ENCODE measurements at places on chromosomes 12 and 14. TPM values are rescaled to one million over a fixed set of nuclear protein-coding genes. Genes with fewer than 3 reads are reported as not detected.

Gene RNASE4
- total RNA-seq: 26.9 TPM

Gene CDH24
- 1.9 TPM for total RNA-seq

Gene TSPAN19
- total RNA-seq: 0.13 TPM

Gene MORN3
- total RNA-seq: 0.26 TPM

Gene STON2
- total RNA-seq: 87.4 TPM

Gene OAS3
- 6.5 TPM for total RNA-seq

Gene DNAJC22
- total RNA-seq: 0.51 TPM

Gene TARBP2
- 41.2 TPM for total RNA-seq

Gene OR4E2
- not detected for total RNA-seq

Gene COL2A1
- not detected for total RNA-seq

Gene AMN
- total RNA-seq: 0.13 TPM

Gene RECQL
- total RNA-seq: 95.1 TPM

Gene PLA2G1B
- total RNA-seq: not detected

Gene BTBD7
- 18.1 TPM for total RNA-seq

Gene ACOT6
- total RNA-seq: not detected

Gene AMHR2
- total RNA-seq: not detected

Gene PRH2
- total RNA-seq: not detected

Gene FAM181A
- not detected for total RNA-seq

Gene GPR137C
- 0.77 TPM for total RNA-seq

Gene RNASE7
- not detected for total RNA-seq

Gene RILPL2
- total RNA-seq: 3.3 TPM

Gene MYO1H
- total RNA-seq: not detected

Gene PTCSC3
- total RNA-seq: not detected

Gene TMEM132C
- not detected for total RNA-seq

Gene MYRFL
- total RNA-seq: not detected

Gene OTX2
- not detected for total RNA-seq

Gene PRICKLE1
- total RNA-seq: 16.3 TPM

Gene TPPP2
- total RNA-seq: not detected

Gene FOXM1
- 5.1 TPM for total RNA-seq

Gene NEMP1
- total RNA-seq: 6.1 TPM

Gene SRRM4
- not detected for total RNA-seq

Gene EIF2S3B
- total RNA-seq: 1.0 TPM

Gene FBXO21
- 117 TPM for total RNA-seq

Gene TMEM179
- 0.13 TPM for total RNA-seq

Gene CD163
- total RNA-seq: not detected

Gene OASL
- 0.25 TPM for total RNA-seq

Gene SRGAP1
- 1.3 TPM for total RNA-seq

Gene ADAM21
- 0.26 TPM for total RNA-seq

Gene DPF3
- total RNA-seq: 0.38 TPM

Gene AP4S1
- 4.4 TPM for total RNA-seq

All from dermis microvascular lymphatic vessel endothelial cell (primary cell).